Stomach (tissue), 19 donors: ENCODE measurements at places on chromosomes 3 and 15. TPM values are rescaled to one million over a fixed set of nuclear protein-coding genes. Genes with fewer than 3 reads are reported as not detected.

The C3orf20 gene
- total RNA-seq = not detected

The MBNL1 gene
- total RNA-seq = 214 TPM

DNA sequence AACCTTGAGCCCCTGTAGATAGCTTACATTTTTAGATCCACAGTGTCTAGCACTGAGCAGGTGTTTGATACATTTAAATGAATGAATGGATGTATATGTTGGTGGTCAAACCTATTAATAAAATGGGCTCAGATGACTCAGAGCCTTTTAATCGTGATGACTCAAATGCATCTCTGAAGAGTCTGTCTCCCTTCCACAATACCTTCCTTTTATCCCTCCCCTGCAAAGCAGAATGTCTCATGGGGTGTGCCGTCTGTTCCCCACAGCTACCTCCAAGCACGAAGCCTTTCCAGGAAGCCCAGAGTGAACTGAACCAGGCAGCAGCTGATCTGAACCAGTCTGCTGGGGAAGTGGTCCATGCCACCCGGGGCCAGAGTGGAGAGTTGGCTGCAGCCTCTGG is 303.5 kb upstream of the TPM1 start:
- no peak overlapping the region for H3K27ac ChIP-seq
- peaks cover 49% of the 10 kb centered on the region for H3K36me3 ChIP-seq
- no peak for DNase-seq

DNA sequence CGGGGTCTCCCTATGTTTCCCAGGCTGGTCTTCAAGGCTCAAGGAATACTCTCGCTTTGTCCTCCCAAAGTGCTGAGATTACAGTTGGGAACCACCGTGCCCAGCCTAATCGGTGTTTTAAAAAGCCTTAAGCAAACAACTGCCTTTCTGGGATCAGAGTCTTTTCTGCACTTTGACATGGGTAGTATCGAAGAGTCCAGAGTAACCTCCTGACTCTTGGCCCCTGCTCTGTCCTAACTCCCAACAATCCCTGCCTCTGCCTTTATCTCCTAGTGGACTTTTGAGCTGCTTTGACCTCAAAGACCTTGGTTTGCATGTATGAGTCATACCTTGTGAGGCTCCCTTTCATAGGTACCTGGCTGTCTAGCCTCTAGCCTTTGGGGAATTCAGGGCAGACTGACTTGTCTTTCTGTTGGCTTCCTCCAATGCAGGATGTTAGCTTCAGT is 21.0 kb upstream of the HACD2 start:
- peaks cover 6% of the 10 kb centered on the region for H3K36me3 ChIP-seq
- no peaks in the 10 kb centered on the region for H3K27me3 ChIP-seq
- no peak overlapping the region for H3K4me3 ChIP-seq
- peak; percentile 57 for DNase-seq

DNA sequence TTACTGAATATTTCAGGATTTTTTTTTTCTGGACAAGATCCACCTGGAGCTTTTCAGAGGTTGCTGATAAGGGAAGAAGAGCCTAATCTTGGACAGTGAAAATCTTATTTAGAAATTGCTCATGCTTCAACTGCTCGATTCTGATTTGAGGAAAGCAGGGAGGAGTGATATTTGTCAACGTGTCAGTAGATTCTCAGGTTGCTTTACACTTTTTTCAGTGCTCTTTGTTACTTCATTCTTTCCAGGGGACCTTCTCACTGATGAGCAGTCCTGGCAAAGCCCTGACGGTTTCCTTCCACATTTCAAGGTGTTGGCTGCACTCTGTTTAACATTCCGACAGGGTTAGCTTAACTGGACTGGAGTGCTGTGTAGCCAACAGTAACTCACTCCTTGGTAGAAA is 24.1 kb upstream of the RARB start:
- H3K27ac ChIP-seq = no peak overlapping the region
- no peak for DNase-seq

The COMMD4 gene
- total RNA-seq = 77.6 TPM

DNA sequence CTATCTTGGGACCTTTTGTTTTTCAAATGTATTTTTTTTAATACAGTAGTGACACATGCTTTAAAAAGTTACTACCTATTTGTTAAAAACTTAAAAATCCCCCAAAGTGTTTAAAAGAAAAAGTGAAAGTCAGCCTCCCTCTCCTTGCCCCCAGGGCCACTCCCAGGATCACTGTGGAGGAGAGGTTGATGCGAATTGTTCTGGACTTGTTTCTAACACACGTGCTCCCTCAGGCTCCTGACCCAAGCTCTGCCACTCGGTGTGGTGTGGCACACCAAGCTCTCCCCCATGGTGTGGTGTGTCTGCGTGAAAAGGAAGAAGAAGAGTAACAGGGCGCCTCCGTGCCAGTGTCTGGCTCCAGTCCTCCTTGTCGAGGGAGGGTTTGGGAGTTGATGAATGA is 93.5 kb downstream of the CHCHD6 start:
- H3K4me3 ChIP-seq = no peak overlapping the region
- H3K27ac ChIP-seq = no peak overlapping the region
- H3K36me3 ChIP-seq = no peaks in the 10 kb centered on the region
- no peaks in the 10 kb centered on the region for H3K27me3 ChIP-seq

DNA sequence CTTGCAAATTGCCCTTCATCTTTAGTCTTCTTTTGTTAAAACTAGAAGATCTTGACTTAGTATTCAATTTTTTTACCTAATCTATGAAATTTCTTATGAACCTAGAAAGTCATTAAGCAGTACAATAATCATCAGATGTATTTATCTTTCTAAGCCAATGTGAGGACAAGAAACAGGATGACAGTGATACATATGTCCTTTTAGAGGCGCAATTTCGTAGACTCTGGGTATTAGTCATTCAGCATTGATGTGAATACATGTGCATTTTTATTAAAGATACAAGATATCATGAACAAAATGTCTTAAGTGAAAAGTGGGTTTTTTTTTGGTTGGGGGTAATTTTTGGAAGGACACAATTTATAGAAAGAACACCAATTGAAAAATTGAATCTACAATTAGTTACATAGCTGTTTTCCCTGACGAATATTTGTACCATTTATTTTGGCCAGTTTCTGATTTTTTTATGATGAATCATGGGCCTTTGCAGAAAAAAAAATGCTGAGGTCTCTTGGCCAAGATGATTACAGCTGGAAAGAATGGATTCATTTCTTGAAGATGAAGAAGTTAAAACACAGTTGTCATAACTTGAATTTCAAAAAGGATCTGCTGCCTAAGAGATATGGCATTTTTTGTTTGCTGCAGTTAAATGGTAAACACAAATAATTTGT is 48.9 kb upstream of the AGTR1 start:
- no peak overlapping the region for H3K4me3 ChIP-seq
- H3K4me1 ChIP-seq = no peaks in the 10 kb centered on the region
- H3K27ac ChIP-seq = no peak overlapping the region
- H3K27me3 ChIP-seq = no peaks in the 10 kb centered on the region

- DNase-seq = peak; percentile 71
- peaks cover 15% of the 10 kb centered on the region for H3K4me1 ChIP-seq
- no peak overlapping the region for H3K4me3 ChIP-seq
- no peaks in the 10 kb centered on the region for H3K27me3 ChIP-seq
These were observed 6.4 kb upstream of the RTP3 start for GRCh38 chr3:46491089-46492070.

GRCh38 chr15:42264795-42265194 is 8.2 kb upstream of the GANC start:
- no peak overlapping the region for H3K27ac ChIP-seq
- H3K27me3 ChIP-seq = no peaks in the 10 kb centered on the region
- no peak for DNase-seq
- no peak overlapping the region for H3K4me3 ChIP-seq

GRCh38 chr3:100370756-100371155 is 30.1 kb downstream of the TOMM70 start:
- H3K27me3 ChIP-seq = no peaks in the 10 kb centered on the region
- H3K4me1 ChIP-seq = no peaks in the 10 kb centered on the region

DNA sequence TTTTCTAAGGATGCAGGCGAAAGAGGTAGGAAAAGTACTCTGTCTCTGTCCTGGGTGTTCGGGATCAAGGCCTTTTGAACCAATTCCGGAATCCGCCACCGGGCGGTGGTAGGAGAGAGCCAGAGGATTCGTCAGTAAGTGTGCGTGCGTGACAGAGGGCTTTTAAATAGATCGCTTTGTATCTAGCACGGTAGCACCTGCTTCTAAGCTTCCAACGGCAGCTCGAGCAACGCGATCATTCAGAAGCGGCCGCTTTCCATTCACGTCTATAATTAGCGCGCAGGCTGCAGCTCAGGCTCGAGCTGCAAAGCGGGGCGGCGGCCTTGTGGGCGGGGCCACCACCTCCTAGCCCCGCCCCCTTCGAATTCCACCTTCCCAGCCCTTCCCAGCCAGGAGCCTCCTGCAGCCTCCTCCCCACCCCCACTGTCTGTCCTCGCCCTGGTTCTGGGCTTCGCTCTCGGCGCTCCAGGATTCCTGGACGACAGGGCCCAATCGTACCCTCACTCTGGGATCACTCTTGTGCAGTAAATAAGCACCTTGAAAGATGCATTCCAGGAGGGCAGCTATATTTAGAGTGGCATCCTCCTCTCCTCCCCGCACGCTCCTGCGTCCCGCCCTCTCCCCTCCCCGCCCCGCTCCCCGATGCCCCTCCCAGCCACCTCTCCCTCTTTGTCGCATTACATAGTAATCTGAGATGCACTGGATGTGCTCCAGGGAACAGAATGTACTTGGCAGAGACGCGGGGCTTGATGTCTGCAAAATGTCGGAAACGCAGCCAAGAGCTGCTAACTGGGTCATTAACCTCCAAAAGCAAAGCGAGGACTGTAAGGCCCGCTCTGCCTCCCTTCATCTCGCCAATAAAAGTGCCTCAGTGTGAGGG is 224.1 kb upstream of the TPRG1 start:
- H3K4me3 ChIP-seq = peak overlapping the region; percentile 38
- H3K36me3 ChIP-seq = no peaks in the 10 kb centered on the region
- H3K27me3 ChIP-seq = no peaks in the 10 kb centered on the region
- DNase-seq = peak; percentile 96

DNA sequence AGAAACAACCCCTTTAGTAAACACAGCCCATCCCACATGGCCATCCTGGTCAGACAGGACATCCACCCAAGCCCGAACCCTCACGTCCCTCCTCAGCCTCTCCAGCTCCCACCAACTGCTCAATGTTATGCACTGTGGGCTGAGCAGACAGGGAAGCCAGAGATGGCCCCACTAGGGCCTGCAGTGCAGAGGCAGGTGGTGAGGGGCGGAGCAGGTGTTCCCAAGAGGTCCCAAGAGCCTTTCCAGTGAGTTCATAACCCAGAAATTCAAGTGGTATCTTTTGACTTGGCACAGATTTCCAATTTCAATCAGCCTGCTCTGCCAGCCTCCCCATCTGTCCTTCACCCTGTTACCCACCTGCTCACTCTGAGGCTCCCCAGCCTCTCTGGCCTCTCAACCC is 130.3 kb downstream of the LIPC start:
- no peak overlapping the region for H3K4me3 ChIP-seq
- H3K27ac ChIP-seq = no peak overlapping the region
- no peak for DNase-seq
- H3K27me3 ChIP-seq = no peaks in the 10 kb centered on the region

DNA sequence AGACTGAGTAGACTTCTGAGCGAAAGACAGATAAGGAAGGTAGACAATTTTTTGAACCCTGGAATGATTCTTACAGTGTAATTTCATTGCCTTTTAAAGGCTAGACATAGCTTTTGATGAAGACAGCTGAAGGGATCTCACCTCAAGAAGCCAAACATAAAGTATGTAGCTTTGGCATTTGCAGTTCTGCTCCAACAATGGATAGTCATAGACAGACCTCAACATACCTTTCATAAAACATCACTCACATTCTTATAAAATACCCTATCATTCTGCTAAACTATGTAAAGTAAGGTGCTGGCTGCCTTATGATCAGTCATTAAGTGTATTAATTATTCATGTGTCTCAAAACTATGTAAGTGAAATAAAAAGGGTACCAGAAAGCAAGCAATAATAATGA is 70.0 kb downstream of the UBE3A start:
- H3K36me3 ChIP-seq = peaks cover 9% of the 10 kb centered on the region
- no peaks in the 10 kb centered on the region for H3K27me3 ChIP-seq
- no peak for DNase-seq
- H3K4me1 ChIP-seq = peaks cover 7% of the 10 kb centered on the region

GRCh38 chr3:20066079-20066478 is 25.8 kb downstream of the KAT2B start:
- no peak for DNase-seq
- no peaks in the 10 kb centered on the region for H3K36me3 ChIP-seq
- no peak overlapping the region for H3K4me3 ChIP-seq
- H3K4me1 ChIP-seq = peaks cover 15% of the 10 kb centered on the region
- H3K27me3 ChIP-seq = no peaks in the 10 kb centered on the region

DNA sequence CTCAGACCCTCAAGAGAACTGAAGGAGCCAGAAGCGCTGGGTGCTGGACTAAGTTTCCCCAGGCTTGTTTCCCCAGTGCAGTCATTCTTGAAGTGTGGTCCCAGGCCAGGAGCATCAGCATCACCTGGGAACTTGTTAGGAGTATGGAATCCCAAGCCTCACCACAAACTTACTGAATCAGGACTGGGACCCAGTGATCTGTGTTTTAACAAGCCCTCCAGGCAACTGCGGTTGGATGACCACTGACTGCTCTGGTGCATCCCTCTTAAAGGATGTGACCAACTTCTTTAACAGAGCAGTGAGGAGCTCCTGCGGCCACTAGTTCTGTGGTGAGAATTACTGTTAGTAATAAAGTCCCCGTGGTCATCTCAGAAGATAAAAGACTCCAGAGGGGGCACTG is 62.4 kb upstream of the DAZL start:
- no peaks in the 10 kb centered on the region for H3K27me3 ChIP-seq
- DNase-seq = no peak
- H3K36me3 ChIP-seq = no peaks in the 10 kb centered on the region
- no peak overlapping the region for H3K27ac ChIP-seq

The CNBP gene
- total RNA-seq = 324 TPM

DNA sequence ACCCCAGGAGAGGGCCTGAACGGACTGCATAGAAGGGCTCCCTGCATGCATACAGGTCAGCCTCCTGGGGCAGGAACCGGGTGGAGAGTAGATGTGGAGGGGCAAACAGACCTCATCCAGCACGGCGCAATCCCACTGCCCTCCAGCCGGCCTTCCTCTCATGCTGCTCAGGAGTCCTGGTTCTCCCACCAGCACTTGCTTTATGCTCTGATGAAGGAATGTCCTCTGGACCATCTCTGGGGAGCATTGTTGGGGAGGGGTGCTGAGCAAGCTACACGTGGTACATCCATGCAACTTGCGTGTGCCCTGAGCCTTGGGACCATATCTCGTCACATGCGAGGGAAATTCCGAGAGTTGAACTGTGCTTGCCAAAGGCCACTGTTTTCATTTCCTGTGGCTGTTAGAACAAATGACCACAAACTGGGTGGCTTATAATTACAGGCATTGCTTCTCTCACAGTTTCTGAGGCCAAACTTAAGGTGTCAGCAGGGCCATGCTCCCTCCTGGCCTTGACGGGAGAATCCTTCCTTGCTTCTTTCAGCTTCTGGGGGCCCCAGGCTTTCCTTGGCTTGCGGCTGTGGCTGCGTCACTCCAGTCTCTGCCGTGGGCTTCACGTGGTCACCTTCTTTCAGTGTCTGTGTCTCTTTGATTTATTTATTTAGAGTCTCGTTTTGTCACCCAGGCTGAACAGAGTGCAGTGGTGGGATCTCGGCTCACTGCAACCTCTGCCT is 12.2 kb downstream of the SELENOS start:
- peak; percentile 50 for DNase-seq
- no peaks in the 10 kb centered on the region for H3K27me3 ChIP-seq
- peaks cover 13% of the 10 kb centered on the region for H3K4me1 ChIP-seq
- peak overlapping the region; percentile 67 for H3K27ac ChIP-seq

- no peak for DNase-seq
- H3K4me1 ChIP-seq = peaks cover 20% of the 10 kb centered on the region
- no peaks in the 10 kb centered on the region for H3K36me3 ChIP-seq
- H3K4me3 ChIP-seq = no peak overlapping the region
- H3K27me3 ChIP-seq = no peaks in the 10 kb centered on the region
- H3K27ac ChIP-seq = no peak overlapping the region
These were observed 2.7 kb downstream of the MAP6D1 start for GRCh38 chr3:183822631-183823030.

GRCh38 chr15:38075466-38075865 is 141.0 kb downstream of the TMCO5A start:
- H3K4me3 ChIP-seq = no peak overlapping the region
- no peak overlapping the region for H3K27ac ChIP-seq
- no peaks in the 10 kb centered on the region for H3K36me3 ChIP-seq
- DNase-seq = no peak
